ENCODE measurements at places on chromosomes 7 and 10. TPM values are rescaled to one million over a fixed set of nuclear protein-coding genes. Genes with fewer than 3 reads are reported as not detected.
A peak's percentile ranks its signal among the peaks of the same experiment; 100 is the strongest.

DNA sequence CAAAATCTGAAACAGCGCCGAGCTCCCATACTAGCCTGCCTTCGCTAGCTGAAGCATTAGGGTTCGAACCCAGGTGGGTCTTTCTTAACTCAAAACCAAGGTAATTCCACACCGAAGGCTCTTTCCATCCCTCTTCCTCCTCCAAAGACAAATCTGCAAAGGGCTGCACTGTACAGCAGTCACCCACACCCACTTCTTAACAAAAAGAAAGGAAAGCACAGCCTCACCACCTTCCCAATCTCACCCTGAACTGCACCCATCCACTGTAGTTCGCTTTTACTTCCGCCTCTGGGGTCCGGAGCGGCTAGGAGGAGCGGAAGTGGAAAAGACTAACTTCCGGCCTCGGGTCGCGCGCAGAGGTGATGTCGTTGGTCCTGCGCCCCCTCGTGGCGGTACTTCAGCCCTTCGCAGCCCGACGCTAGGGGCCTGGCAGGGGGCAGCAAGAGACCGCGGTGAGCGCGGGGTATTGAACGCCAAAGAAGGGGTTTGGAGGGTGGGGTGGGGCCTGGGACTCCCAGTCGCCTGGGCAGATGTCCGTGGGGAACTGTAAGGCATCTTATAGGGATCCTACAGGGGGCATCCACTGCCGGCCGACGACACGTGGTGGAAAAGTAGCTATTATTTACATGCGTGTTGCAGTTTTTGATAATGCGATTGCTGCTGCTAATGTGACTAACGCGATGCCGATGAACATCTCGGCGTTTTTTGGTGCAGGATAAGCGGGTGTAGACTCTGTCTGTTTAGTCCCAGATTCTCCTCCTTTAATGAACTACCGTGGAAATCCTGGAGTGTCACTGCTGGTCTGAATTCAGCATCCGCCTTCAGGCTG lies at the start of gene MTERF1:
Gene MTERF1 (minus strand): TSS at position 290 of the 829 bp plus-strand sequence. CDS start 619 bp downstream, outside the sequence.
- DNase-seq: peak; percentile 92

- no peak for DNase-seq
Observed at GRCh38 chr7:47536661-47537611, 45.0 kb downstream of the TNS3 start.

GRCh38 chr10:93352638-93353383 lies 129.3 kb downstream of the MYOF start:
- DNase-seq: peak; percentile 36

- DNase-seq: no peak
Observed at GRCh38 chr10:48416584-48417232, 110.2 kb downstream of the MAPK8 start.

GRCh38 chr10:103442031-103442461 lies 10.1 kb downstream of the CALHM2 start:
- peak; percentile 48 for DNase-seq

GRCh38 chr7:47516985-47517600 lies 64.8 kb downstream of the TNS3 start:
- DNase-seq: no peak

GRCh38 chr7:116732788-116733694 lies 61.0 kb downstream of the MET start:
- no peak for DNase-seq

- no peak for DNase-seq
Observed at GRCh38 chr7:29063872-29064271, 82.5 kb downstream of the CPVL start.

- DNase-seq: no peak
Observed at GRCh38 chr10:34186745-34187144, 628.4 kb downstream of the PARD3 start.

- DNase-seq: peak; percentile 83
Observed at GRCh38 chr10:92222603-92223262, 68.1 kb downstream of the CPEB3 start.

Gene GPC2
- not detected for total RNA-seq

Gene SYCE1
- total RNA-seq: 2.6 TPM

Gene CYP3A4
- not detected for total RNA-seq

Gene TRIM74
- total RNA-seq: not detected

Gene GIMAP4
- total RNA-seq: not detected

Gene STAG3
- total RNA-seq: 0.23 TPM

Gene ZDHHC6
- total RNA-seq: 36.3 TPM

All from HT1080 (cell line).